WTC11 (cell line): ENCODE measurements at places on chromosomes 11 and 22. TPM values are rescaled to one million over a fixed set of nuclear protein-coding genes. Genes with fewer than 3 reads are reported as not detected.
A peak's percentile ranks its signal among the peaks of the same experiment; 100 is the strongest.

The SVIP gene
- 8.1 to 10.9 TPM (median 9.1 TPM) in 3 replicates for total RNA-seq

DNA sequence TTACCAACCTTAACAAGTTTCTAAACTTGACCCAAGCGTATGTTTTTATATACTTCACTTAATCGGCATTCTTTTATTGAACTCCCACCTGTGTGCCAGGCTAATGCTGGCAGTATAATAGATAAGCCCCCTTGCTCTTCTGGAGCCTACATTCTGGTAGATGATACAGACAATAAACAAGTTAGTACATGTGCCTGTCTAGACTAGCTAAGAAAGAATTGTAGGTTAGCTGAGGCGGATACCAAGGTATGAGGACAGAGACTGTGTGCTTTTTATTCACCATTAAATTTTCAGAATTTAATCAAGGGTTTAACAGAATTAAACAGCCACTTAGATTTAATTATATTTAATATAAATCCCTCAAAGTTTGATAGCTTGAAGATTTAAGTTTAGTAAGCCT, 45.7 kb downstream of the TTC17 start:
- no peak for DNase-seq
- H3K27me3 ChIP-seq = no peaks in the 10 kb centered on the region
- H3K36me3 ChIP-seq = peaks cover 51% of the 10 kb centered on the region
- H3K4me3 ChIP-seq = no peak overlapping the region

The KRTAP5-1 gene
- total RNA-seq = not detected in 3 replicates

DNA sequence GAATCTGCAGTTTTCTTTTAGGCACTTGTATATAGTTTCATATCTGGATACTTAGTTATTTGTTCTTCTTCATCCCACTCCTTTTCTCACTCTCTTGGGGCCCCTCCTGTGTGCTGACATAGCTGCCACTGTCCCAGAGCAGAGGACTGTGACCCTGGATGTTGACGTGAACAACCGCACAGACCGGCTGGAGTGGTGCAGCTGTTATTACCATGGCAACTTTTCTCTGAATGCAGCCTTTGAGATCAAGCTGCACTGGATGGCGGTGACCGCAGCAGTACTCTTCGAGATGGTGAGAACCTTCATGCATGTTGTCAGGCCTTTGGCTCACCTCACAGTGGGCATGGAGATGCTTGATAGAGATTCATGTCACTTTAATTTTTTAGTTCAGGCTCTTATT, 50.9 kb upstream of the YWHAH start:
- H3K27me3 ChIP-seq = no peaks in the 10 kb centered on the region
- H3K27ac ChIP-seq = peak overlapping the region; percentile 34; the same call in 1 of the 2 replicates
- no peak overlapping the region for H3K4me3 ChIP-seq
- peaks cover 11% of the 10 kb centered on the region for H3K36me3 ChIP-seq
- DNase-seq = no peak

DNA sequence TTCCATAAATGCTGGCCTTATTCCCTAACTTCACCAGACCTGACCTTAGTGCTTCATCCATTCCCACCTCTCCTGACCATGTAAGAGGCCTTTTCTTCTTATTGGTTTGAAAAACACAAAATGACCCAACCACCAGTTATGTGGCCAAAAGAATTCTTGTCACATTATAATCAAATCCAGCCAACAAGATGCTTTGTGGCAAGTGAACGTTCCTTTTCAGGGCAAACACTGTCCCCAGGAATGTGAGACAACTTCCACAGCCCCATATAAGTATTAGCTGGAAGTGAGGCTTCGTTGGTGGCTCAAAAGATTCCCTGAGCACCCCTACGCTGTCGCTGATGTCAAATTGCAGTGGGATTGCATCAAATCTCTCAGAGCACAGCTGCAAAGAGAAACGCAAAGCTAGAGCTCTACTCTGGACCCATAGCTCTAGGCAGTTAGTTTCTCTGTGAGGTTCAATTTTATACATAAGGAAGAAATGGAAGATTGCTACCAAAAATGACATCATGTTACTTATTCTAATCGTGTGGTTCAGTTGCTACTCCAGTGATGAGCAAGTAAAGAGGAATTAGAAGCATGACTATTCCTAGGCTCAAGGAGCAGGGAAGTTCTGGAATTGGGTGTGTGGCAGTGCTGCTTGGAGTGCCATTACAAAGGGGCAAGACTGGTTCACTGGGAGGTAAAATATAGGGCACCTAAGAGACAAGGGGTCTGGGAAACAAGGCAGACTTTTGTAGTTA, 26.1 kb downstream of the GLYATL1 start:
- peaks cover 15% of the 10 kb centered on the region for H3K4me1 ChIP-seq
- no peaks in the 10 kb centered on the region for H3K36me3 ChIP-seq
- peaks cover 77% of the 10 kb centered on the region for H3K27me3 ChIP-seq

- no peak overlapping the region for H3K27ac ChIP-seq
- H3K27me3 ChIP-seq = no peaks in the 10 kb centered on the region
- no peak overlapping the region for H3K4me3 ChIP-seq
- no peaks in the 10 kb centered on the region; the same call in 1 of the 2 replicates for H3K36me3 ChIP-seq
- DNase-seq = no peak
- 0 out of 2 replicates have a peak, but pooled peaks cover under 1% of the 10 kb centered on the region for H3K4me1 ChIP-seq
These were observed 42.9 kb downstream of the DCDC1 start for GRCh38 chr11:31326470-31327148.

The SLC22A8 gene
- total RNA-seq = not detected in 3 replicates

The MRGPRE gene
- total RNA-seq = not detected in 3 replicates

GRCh38 chr11:24559315-24559714, 62.5 kb downstream of the LUZP2 start:
- H3K4me1 ChIP-seq = peaks cover 13% of the 10 kb centered on the region
- DNase-seq = no peak
- H3K36me3 ChIP-seq = no peaks in the 10 kb centered on the region
- H3K27ac ChIP-seq = no peak overlapping the region
- H3K27me3 ChIP-seq = no peaks in the 10 kb centered on the region
- H3K4me3 ChIP-seq = no peak overlapping the region

GRCh38 chr11:73236854-73237253, 18.8 kb downstream of the P2RY2 start:
- H3K4me3 ChIP-seq = no peak overlapping the region
- no peak overlapping the region for H3K27ac ChIP-seq
- H3K27me3 ChIP-seq = no peaks in the 10 kb centered on the region

DNA sequence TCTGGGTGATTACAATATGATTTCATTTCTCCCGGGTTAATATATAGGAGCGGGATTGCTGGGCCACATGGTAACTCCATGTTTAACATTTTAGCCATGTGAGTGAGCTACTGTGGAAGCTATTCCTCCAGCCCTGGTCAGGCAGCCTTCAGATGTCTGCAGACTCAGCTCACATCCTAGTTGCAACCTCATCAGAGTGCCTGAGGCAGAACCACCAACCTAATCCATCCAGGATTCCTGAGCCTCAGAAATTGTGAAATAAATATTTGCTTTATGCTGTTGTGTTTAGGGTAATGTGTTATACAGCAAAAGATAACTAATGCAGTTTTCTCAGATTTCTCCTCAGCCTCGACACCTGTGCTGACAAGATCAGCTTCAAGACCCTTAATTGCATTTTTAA, 676.8 kb downstream of the OPCML start:
- H3K36me3 ChIP-seq = peaks cover 26% of the 10 kb centered on the region
- H3K27ac ChIP-seq = no peak overlapping the region
- DNase-seq = no peak
- no peaks in the 10 kb centered on the region; the same call in 1 of the 2 replicates for H3K27me3 ChIP-seq
- H3K4me3 ChIP-seq = no peak overlapping the region
- H3K4me1 ChIP-seq = peaks cover 34% of the 10 kb centered on the region

The SLC16A8 gene
- total RNA-seq = 0.53 to 0.98 TPM (median 0.57 TPM) in 3 replicates

DNA sequence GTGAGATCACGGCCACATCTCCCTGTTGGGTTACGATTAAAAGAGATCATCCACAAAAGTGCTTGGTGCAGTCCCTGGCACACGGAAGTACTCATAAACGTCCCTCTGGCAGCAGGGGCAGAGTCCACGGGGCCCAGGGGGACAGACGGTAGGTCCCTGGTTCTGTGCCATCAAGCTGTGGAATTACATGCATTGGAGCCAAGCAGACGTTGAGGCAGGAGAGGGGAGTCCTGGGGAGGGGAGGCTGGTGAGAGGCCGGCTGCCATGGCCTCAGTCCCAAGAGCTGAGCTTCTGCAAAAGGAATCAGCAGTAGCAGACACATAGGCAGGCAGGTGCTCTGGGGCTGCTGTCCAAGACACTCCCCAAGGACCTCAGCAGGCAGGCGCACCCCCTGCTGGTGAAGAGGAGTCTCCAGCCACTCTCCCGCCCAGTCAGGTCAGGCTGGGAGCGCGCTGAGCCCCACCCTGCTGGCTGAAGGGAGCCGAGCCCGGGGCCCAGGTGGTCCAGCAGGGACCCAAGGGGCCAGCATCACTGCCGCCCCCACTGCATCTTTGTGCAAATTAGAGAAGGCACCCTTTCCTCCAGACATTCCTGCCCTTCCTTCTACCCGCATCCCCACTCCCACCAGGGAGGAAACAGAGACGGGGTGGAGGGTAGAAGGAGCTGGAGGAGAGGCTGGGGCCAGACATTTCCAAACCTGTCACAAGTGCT, 7.6 kb upstream of the KCTD17 start:
- no peak overlapping the region for H3K27ac ChIP-seq
- H3K36me3 ChIP-seq = no peaks in the 10 kb centered on the region

DNA sequence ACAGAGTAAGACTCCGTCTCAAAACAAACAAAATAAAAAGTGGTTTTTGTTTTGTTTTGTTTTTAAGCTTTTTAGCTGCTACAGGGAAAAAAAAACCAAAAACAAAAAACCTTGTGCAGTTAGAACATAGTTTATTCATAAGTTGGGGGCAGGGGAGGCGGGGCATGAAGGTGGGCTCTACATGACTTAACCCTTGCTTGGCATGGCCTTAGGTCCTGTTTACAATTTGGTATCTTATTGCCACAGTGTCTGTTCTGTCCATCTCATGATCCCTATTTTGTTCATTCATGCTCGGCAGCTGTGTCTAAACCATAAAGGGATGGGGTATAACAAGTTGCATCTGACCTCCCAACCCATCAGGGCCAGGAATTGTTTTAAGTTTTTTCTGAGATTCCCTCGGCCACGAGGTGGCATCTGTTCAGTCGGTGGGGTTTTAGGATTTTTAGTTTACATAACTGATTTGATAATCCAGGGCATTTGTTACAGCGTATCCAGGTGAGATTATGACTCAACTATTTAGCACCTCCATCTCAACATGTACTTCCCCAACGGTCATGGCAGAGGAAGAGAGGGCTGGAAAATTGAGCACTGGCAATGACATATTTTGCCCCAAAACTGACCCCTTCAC, 6.9 kb downstream of the AP5B1 start:
- no peaks in the 10 kb centered on the region for H3K27me3 ChIP-seq
- no peak overlapping the region for H3K27ac ChIP-seq
- DNase-seq = no peak

The RFPL2 gene
- 0.39 to 0.48 TPM (median 0.41 TPM) in 3 replicates for total RNA-seq

DNA sequence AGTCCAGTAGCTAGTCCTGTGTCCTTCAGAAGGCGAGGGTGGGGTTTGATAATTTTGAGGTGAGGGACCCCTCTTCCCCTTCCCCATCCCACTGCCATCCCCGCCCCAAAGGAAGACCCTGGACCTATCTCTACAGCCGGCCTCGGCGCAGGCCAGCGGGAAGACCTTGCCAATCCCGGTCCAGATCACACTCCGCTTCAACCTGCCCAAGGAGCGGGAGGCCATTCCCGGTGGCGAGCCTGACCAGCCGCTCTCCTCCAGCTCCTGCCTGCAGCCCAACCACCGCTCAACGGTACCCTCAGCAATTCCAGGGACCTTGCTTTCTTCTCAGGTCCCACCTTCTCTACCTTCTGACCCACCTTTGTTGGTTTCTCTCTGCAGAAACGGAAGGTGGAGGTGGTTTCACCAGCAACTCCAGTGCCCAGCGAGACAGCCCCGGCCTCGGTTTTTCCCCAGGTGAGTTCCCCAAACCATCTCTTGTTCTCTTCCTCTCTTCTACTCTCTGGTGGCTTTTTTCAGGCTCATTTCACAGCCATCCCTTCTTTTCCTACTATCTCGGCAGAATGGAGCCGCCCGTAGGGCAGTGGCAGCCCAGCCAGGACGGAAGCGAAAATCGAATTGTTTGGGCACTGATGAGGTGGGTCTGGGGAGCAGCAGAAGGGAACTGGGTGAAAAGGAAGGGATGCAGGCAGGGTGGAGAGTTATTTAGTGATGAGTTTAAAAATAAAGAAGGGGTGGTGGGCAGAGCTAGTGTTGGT, 1.3 kb downstream of the KAT5 start:
- peak overlapping the region; percentile 82 for H3K4me3 ChIP-seq
- 0 out of 2 replicates have a peak, but pooled peaks cover 3% of the 10 kb centered on the region for H3K4me1 ChIP-seq
- H3K27me3 ChIP-seq = peaks cover 2% of the 10 kb centered on the region
- peak; percentile 10 for DNase-seq
- H3K27ac ChIP-seq = no peak overlapping the region

The OR51B2 gene
- not detected in 3 replicates for total RNA-seq

- no peaks in the 10 kb centered on the region for H3K36me3 ChIP-seq
- DNase-seq = peak; percentile 94
- no peak overlapping the region for H3K4me3 ChIP-seq
- peaks cover 9% of the 10 kb centered on the region for H3K4me1 ChIP-seq
These were observed 6.3 kb upstream of the FADS3 start for GRCh38 chr11:61897387-61898246.

The FOSL1 gene
- 16.3 to 20.5 TPM (median 17.1 TPM) in 3 replicates for total RNA-seq

DNA sequence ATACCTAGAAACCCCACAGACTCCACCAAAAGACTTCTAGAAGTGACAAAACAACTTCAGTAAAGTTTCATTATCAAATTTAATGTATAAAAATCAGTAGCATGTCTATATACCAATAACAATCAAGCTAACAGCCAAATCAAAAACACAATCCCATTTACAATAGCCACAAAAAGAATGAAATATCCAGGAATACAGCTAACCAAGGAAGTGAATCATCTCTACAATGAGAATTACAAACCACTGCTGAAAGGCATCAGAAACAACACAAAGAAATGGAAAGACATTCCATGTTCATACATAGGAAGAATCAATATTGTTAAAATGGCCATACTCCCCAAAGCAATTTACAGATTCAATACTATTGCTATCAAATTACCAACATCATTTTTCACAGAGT, 46.0 kb downstream of the PRCP start:
- no peak overlapping the region for H3K27ac ChIP-seq
- no peaks in the 10 kb centered on the region for H3K36me3 ChIP-seq
- H3K4me1 ChIP-seq = no peaks in the 10 kb centered on the region
- H3K4me3 ChIP-seq = no peak overlapping the region
